Gastrocnemius medialis (tissue), 4 donors: ENCODE measurements at places on chromosomes 7 and 10.

DNA sequence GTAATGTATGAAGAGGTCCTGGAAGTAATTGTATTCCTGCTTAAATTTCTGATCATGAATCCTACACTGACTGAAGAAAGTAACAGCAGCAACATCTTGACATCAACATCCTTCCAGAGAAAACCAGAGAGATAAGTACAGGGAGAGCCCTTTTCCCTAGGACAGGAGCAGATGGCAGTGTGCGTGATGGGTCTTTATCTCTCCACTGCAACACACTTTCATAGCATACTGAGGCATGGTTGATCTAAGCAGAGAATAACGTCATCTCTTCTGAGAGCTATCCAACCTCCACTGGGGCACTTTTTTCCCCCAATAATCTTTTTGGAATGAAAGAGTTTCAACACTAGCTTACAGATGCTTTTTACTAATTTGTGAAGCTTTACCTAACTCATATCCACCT, 342 bp downstream of the OR2A25 start:
- no peak for DNase-seq

DNA sequence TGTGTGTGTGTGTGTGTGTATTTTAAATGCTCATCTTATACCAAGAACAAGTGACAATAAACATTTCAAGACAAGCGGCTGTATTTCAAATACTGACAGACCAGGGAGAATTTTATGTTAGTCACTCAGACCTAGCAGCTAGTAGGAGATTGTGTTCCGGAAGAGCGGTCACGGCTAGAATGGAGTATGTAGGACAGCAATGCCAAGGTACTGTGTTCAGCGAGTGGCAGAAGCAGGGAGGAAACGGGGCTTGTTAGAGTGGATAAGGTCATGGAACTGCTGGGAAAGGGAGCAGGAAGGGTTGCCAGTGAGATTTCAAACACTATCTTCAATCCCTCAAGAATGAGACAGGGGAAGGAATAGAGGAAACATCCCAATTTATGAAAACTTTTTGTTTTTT, 260.5 kb upstream of the PITRM1 start:
- no peak for DNase-seq

- no peak for DNase-seq
Observed at GRCh38 chr10:22453948-22454591, 108.8 kb downstream of the SPAG6 start.

- no peak for DNase-seq
Observed at GRCh38 chr7:103640031-103640779, 194.2 kb upstream of the SLC26A5 start.

- no peak for DNase-seq
Observed at GRCh38 chr7:111985798-111986197, 220.4 kb downstream of the DOCK4 start.

GRCh38 chr7:151198945-151199848, 11.1 kb downstream of the H2BK1 start:
- DNase-seq = no peak

DNA sequence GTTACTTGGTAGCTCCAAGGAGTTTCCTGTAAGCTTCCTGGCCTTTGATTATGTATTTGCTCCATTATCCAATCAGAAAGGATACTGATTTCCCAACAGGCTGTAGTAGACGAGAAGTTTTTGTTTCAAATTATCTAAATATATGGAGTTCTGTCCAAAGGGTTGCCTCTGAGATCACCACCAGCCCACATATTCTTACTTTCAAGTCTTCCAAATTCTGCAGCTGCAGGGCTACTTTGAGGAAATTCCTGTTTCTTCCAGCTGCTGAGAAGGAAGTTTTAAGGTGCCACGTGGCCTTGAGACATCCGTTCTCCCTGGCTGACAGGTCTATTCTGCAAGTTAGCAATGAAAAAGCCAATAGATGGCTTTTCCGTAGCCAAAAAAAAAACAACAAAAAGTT, 286.0 kb downstream of the TWIST1 start:
- DNase-seq = no peak

DNA sequence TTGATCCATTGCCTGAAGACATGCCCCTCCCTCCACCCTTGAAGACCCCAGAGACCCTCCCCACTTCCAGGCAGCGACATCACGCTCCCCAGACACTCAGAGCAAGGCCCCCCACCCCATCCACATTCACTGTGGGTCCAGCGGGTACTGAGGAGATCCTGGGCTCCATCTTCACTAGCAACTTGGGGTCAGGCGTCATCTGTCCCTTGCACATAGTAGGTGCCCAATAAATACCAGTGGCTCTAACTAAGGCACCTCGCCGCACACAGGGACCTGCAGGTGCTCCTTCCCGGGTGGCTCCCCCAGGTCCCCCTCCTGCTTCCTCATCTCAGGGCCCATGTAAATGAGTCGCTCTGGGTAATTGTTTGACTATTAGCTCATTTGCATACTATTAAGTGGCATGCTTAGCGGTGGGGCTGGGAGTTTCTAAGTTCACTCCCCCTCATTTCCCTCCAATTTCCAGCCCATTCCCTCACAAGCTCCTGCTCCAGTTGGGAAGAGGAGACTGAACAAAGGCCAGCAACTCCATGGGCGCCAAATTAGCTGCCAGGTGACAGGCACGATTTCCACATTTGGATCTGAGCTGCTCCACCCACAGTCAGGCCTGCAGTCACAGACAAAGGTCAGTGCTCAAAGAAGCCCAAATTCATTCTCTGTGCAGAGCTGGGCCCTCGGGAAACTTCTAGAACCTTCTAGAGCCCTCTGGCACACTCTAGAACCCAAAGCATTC, 29.7 kb downstream of the EBF3 start:
- DNase-seq = no peak

- no peak for DNase-seq
Observed at GRCh38 chr7:30846378-30846777, 65.3 kb upstream of the AQP1 start.
